ENCODE measurements at places on chromosomes 2 and 18. TPM values are rescaled to one million over a fixed set of nuclear protein-coding genes. Genes with fewer than 3 reads are reported as not detected.

- no peak for DNase-seq
These were observed 118.8 kb downstream of the SETBP1 start for GRCh38 chr18:44799382-44799906.

DNA sequence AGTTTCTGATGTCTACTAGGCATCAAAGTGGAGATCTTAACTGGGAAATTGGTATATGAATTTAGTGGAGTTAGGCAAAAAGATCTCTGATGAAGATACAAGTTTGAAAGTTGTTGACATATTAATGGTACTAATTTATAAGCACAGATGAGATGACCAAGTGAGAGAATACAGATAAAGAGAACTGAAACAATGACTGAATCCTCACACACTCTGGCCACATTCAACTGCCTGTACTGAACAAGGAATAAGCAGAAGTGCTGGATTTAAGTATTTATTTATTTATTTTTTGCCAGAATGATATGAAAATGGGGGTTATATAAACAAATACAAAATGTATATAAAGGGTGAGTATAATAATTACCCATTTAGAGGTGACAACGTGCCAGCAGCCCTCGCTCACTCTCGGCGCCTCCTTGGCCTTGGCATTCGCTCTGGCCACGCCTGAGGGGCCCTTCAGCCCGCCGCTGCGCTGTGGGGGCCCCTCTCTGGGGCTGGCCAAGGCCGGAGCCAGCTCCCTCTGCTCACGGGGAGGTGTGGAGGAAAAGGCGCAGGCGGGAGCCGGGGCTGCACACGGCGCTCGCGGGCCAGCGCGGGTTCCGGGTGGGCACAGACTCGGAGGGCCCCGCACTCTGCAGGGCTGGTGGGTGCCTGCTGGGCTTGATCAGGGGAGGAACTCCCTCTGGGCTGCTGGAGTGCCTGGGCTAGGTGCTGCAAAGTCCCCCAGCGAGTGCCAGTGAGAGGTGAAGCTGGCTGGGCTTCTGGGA, 1363.9 kb upstream of the CRIM1 start:
- no peak for DNase-seq

CNRIP1 gene
- total RNA-seq, result 11.4 TPM

- DNase-seq, result no peak
These were observed 109.7 kb downstream of the METTL8 start for GRCh38 chr2:171323971-171324528.

SERPINB13 gene
- not detected for total RNA-seq

- no peak for DNase-seq
These were observed 23.1 kb downstream of the SERPINB11 start for GRCh38 chr18:63725682-63726480.
